ENCODE measurements at places on chromosomes 1 and 21.

GRCh38 chr1:231027136-231027925, 12.7 kb downstream of the FAM89A start:
- no peak for DNase-seq

DNA sequence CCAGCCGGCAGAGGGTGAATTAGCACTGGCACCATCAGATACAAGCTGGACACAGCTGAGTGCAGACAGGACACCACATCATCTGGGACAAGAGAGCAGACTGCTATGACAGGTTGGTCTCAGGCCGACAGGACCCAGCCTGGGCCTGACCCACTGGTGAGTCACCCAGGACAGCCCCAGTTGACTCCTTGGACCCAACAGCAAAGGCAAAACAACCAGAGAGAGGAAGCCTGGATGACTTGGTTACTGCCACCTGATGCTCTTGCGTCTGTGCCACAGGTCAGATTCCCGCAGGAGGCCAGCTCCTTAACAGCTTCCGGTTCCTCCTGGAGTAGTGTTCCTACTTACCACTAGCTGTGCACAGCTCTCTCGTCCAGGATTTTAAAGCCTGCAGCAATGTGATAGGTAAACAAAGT, 18.5 kb downstream of the CCN1 start:
- no peak for DNase-seq

GRCh38 chr21:38985568-38986378, 180.0 kb downstream of the ETS2 start:
- peak; percentile 73 for DNase-seq

GRCh38 chr1:227745568-227746265, 10.5 kb downstream of the SNAP47 start:
- DNase-seq = no peak

Measured in NCI-H187 (cell line).